ENCODE measurements at places on chromosomes 16 and 17.

- no peak for DNase-seq
Observed at GRCh38 chr17:15944759-15945526, at the start of gene ADORA2B. Gene ADORA2B, plus strand, starts transcription at chr17:15945130. Its CDS starts 119 bp downstream, at chr17:15945249.

GRCh38 chr16:88505405-88506082, 52.5 kb downstream of the ZFPM1 start:
- no peak for DNase-seq

DNA sequence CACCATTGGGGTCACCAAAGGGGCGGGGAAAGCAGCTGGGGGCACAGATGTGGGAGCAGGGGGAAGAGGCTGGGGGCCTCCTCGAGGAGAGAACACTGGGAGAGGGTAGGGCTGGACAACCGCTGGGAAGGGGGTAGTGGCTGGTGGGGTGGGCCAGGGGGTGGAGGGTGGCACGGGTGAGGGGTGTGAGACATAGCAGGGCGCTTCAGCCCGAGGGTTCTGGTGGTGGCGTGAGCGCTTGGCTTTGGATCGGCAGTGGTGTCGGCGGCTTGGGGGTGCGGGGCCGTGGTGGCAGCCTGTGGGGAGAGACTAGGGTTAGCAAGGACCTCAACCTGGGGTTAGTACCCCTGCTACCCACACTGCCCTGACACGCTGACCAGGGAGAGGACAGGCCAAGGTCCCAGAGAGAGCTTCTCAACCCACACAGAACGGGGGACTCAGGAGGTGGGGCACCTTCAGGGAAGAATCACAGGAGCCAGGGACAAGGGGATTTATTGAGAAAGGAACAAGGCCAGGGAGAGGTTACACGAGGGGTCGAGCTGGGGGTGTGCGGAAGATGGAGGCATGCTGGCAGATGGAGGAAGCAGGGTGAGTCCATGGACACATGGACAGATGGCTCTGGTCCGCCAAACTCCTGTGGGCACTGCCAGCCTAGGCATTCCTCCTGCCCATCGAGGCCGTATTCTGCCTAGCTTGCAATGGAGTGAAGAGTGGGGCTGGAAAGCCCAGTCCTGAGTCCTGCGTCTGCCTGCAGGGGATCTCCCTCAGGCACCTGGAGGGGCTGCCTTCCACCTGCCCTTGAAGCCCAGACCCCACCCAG, 8.4 kb downstream of the PER1 start:
- DNase-seq: no peak

GRCh38 chr16:23527961-23528643, 17.8 kb upstream of the GGA2 start:
- no peak for DNase-seq

GRCh38 chr16:74716355-74716754, 15.7 kb upstream of the MLKL start:
- no peak for DNase-seq

GRCh38 chr16:69301861-69302260, 9.3 kb upstream of the VPS4A start:
- no peak for DNase-seq

- peak; percentile 33 for DNase-seq
Observed at GRCh38 chr17:49519781-49520180, 24.7 kb downstream of the NGFR start.

- no peak for DNase-seq
Observed at GRCh38 chr16:53434377-53435065, at the start of gene RBL2. Gene RBL2, plus strand, starts transcription at chr16:53434471. Its CDS starts 86 bp downstream, at chr16:53434557.

GRCh38 chr17:61813211-61813610, 50.1 kb downstream of the BRIP1 start:
- no peak for DNase-seq

DNA sequence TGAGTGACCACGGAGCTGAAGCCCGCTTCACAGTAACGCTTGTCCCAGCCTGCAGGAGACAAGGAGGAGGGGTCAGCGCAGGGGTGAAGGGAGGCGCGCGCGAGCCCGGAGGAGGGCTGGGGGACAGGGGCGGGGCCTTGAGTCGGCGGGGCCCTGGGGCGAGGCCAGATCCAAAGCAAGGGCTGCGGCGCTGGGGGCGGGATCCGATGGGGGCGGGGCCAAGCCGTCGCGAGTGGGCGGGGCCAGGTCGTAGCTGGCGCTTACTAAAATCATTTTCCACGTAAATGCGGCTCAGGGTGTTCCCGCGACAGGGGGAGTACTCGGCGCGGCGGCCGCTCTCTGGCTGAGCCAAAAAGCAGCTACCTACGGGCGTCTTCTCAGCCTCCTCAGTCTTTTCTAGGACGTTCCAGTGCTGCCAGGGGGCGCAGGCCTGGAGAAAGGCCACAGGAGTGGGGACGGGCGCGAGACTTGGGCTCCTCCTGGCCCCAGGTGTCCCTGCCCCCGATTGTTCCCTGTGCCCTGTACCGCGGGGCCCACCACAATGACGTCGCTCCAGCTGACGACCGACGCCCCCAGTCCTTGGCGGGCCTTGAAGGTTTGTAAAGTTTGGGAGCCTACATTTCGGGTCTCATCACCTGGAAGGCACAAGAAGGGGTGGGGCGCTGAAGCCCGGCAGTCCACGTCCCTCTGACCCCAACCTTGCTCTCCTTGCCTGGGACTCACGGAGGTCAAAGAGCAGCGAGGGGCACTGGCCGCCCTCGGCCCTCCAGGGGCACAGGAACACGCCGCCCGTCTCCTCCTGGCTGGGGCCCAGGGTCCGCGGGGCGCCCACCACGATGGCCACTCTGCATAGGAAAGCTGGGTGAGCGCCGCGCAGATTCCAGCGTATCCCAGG, 3.9 kb downstream of the ITGA2B start:
- peak; percentile 68 for DNase-seq

- no peak for DNase-seq
Observed at GRCh38 chr16:50067290-50067853, 1.6 kb downstream of the HEATR3 start.

- DNase-seq: no peak
Observed at GRCh38 chr16:68005786-68006286, 6.6 kb upstream of the DPEP2 start.

DNA sequence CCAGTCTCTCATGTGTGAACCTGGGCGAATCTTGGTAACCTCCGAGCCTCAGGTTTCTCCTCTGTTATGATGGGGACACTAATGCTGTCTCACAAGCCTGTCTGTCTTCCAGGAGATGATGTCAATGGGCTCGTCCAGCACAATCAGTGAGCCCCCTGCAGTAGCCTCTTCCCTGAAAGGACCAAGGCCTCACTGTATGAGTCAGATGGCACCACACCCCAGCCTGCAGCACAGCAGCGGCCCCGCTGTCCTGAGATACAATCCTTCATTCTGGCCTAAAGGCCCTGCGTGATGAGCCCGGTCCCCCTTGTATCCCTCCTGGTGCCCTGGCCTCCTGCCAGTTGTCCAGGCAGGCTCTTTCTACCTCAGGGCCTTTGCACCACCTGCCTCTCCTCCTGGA, 234.4 kb downstream of the IRF8 start:
- DNase-seq: no peak

- DNase-seq: no peak
Observed at GRCh38 chr17:78255953-78256706, 24.7 kb downstream of the TMEM235 start.

GRCh38 chr17:40564883-40565768, at the start of gene CCR7:
Gene CCR7, minus strand, starts transcription at chr17:40565472. Its CDS starts 63 bp downstream, at chr17:40565409.
- no peak for DNase-seq

DNA sequence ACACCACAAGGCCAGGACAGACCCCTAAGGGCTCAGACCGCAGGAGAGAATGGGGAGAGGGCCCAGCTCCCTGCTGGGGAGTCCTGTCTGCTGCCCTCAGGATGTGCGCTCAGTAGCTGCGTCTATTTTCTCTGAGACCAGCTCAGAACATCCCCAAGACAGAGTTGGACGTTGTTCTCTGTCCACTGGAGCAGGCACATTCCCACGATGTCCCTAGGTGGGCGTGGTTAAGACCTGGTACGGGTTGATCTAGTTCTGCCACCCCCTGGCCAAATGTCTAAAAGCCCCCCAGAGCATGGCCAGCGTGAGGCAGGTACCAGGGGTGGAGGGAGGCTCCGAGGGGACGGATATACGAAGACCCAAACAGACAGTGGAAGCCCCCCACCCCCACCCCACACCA, 842 bp upstream of the CALB2 start:
- no peak for DNase-seq

- no peak for DNase-seq
Observed at GRCh38 chr16:1420111-1420539, 422 bp downstream of the UQCC4 start.

GRCh38 chr16:12228602-12229499, 252.3 kb downstream of the SNX29 start:
- DNase-seq: peak; percentile 33

DNA sequence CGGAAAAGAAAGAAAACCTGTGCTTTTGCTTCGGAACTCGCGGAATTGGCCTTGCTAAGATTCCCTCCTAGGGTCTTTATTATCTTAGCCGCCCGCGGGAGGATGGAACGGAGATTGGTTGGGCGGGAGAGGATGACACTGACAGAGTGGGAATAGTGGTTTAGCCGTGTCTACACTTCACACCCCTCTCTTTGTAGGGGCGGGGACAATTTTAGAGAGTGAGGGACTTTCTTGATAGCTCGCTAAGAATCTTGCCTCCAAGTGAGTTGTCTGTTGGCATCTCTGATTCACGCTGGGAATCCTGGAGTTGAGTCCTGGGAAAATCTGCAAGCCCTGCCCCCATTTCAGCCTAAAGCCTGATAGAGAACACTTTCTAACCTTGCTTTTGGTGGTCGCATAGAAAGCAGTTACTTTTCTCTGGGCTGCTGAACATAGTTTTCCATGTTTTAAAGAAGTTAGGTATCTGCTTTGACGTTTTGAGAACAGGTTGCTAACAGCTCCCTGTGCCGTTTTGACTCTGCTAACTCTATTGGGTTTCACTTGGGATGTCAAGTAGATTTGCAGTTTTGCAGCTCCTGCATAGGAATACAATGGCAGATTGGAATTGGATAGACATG, 697 bp downstream of the NOL11 start:
- DNase-seq: no peak

GRCh38 chr17:51740531-51740930, 418.0 kb downstream of the CA10 start:
- DNase-seq: no peak

GRCh38 chr17:73232587-73233373, 28.9 kb downstream of the CPSF4L start:
- no peak for DNase-seq

DNA sequence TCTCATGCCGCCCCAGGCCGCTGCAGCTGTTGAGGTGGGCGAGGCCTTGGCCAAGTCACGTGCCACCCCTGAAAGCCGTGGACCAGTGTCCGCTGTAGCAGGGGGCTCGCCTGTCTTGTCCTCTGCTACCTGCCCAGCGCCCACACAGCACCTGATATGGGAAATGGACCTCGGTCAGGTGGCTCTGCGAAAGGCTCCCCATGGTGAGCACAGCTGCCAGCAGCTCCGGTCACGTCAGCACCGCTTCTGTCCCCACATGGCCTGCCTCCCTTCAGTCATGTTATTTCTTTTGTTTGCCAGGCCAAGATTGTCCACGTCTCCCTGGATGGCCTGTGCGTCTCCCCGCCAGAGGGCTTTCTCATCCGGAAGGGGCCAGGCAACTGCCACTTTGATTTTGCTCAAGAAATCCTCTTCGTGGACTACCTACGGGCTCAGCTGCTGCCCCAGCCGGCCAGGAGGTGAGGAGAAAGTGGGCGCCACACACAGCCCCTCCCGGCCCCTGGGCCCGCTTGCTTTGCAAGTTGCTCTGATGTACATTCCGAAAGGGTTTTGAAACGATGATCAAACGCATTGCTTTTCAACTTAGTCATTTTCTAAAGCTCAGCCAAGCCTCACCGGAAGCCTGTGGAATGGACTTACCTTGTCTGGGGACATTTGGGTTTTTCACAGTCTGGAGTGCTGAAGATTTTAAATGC, 219.8 kb downstream of the KATNIP start:
- no peak for DNase-seq

- no peak for DNase-seq
Observed at GRCh38 chr17:44940317-44940716, 7.3 kb downstream of the KIF18B start.

- no peak for DNase-seq
Observed at GRCh38 chr17:1515640-1516387, 598 bp downstream of the INPP5K start.

DNA sequence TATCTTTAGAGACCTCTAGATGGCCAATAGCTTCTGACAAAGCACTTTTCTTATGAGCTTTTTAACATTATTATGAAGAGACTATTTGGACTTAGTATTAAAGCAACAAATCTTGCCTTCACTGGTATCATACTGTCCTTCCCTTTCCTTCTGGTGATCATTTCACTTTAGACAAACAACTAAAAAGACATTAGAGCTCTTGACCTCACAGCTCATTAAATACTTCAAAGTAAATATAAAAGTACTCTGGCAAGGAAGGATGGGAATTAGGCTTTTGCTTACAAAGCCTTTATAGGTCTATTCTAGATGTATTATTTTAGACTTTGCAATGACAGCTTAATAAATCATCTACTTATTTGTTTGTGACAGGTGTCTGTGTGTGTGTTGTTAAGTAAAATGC, 11.1 kb downstream of the STXBP4 start:
- no peak for DNase-seq

DNA sequence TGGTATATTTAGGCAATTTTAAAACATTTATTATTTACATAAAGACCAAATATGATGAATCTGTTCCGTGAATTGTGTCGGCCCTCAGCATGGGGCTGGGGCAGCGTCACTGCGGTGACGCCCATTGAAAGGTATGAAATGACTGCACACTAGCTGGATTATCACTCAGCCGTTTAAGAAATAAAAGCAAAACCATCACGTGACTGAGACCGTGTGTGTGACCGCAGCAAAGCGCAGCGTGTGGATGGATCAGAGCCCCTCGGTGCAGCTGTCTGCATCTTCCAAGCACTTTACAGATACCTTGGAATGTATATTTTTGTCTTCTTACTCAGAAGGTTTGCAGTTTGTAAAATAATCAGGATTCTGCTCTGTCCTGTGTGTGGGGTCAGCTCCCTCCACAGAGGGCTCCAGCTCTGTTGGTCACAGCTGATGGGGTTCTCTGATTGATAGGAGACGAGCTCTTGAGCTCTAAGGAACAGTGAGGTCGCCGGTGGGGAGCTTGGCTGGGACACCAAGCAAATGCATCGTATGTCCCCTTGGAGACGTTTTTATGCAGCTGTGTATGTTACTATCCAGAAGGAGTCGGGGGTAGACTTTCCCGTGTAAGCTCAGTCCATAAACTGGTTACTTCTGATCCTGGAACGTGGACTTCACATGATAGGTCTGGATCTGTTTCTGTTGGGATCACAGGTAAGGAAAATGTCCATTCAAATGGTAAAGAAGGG, 45.1 kb downstream of the WDR45B start:
- no peak for DNase-seq

- DNase-seq: no peak
Observed at GRCh38 chr17:77610972-77611521, 347.5 kb upstream of the TNRC6C start.

- DNase-seq: no peak
Observed at GRCh38 chr17:41629826-41630670, 5.7 kb upstream of the KRT17 start.
